ENCODE measurements at places on chromosomes 1 and 21.

DNA sequence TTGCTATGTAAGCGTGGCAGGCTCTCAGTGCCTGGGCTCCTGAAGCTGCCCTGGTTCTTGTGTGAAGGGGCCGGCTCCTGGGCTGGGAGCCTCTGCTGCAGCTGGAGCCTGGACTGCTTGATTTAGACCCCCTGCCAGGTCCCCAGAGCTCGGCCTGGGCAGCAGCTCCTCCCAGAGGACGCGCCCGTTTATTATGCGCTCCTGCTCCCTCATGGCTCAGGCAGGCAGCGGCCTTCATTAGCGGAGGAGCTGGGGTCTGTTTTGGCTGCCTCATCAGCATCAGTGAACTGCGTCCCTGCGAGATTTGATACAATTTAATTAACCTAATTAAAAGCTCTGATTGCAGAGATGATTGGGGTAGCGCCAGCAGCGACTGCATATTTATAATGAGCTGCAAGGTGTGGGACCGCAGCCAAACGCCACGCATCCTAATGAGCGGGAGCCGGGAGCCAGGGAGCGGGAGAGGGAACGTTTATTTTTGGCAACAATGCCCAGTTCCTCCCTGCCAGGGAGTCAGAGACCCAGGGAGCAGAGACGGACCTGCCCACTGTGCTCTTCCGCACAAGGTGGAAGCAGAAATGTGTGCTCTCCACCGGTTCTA lies 16.6 kb downstream of the UTP11 start:
- DNase-seq: peak; percentile 77

DNA sequence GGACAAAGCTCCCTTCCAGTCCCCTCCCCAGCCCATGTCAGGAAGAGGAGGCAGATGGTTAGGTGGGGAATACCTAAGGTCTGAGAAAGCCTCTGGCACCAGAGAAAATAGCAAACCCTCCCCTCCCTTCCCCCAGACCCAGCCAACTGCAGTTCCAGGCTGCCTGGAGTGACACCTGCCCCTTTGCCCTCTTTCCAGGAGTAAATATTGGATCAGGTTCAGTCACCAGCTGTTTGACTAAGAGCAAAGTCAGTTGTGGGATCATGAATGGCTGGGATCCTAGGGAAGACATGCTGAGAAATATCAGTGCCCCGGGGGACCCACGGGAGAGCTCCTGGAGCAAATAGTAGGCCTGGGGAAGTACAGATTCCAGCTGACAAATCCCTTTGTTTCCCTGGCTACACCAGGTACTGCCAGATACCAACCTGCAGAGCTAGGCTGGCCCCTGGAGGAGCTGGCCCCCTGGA lies 12.2 kb upstream of the CDK18 start:
- no peak for DNase-seq

GRCh38 chr1:66350001-66350547 lies 183.9 kb upstream of the SGIP1 start:
- no peak for DNase-seq

- no peak for DNase-seq
Measured at GRCh38 chr1:218565377-218565776, 220.2 kb downstream of the TGFB2 start.

DNA sequence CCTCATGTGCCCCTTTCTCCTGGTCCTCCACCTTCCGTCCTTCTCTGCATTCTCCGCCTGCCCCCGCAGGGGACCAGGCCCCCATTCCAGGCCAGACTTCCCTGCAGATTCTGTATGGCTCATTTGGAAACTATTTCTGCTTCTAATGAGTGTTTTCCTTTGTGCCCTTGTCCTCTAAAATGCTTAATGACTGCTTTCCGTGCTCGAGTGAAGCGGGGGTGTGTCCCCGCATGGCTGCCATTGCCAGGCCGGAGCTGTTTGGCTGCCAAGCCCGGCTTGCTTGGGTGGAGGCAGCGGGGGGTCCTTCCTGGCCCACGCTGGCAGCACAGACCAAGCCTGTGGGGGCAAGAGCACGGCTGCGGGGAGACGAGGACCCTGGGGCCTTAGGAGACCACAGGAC lies 299.3 kb upstream of the VAMP3 start:
- DNase-seq: no peak

DNA sequence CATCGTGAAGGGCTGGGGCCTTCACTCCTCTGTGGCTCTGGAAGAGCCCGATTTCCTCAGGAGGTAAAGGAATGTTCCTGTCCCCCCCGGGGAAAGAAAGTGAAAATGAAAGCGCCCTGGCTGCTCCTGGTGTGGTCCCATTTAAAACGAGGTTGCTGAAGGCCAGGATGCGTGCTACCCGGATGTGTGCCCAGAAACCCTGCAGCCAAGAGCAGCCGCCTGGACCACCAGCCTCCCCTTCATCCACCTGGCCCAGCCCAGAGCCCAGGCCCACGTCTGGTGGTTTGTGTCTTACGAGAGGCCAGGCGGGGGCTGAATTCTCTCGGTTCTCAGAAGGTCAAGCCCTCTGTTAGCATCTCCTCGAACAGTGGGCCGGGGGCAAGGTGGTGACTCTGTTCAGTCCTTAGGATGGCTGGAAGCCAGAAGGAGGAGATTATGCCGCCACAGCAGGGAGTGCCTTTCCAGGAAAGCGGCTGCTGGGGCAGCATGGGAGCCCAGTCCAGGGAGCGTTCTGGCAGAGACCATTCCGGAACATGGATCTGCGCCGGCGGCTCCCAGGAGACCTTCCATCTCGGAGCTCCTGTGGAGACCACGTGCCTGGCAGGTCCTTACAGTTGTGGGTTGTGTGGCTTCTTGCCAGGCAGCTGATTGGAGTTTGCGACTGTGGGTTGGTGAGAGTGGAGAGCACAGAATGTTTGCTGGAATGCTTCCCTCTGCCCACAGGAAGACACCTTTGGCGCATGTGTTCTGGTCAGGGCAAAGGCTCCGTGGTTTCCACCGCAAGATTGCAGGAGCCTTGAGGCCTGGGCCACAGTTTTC lies 1.4 kb downstream of the GUK1 start:
- DNase-seq: no peak

DNA sequence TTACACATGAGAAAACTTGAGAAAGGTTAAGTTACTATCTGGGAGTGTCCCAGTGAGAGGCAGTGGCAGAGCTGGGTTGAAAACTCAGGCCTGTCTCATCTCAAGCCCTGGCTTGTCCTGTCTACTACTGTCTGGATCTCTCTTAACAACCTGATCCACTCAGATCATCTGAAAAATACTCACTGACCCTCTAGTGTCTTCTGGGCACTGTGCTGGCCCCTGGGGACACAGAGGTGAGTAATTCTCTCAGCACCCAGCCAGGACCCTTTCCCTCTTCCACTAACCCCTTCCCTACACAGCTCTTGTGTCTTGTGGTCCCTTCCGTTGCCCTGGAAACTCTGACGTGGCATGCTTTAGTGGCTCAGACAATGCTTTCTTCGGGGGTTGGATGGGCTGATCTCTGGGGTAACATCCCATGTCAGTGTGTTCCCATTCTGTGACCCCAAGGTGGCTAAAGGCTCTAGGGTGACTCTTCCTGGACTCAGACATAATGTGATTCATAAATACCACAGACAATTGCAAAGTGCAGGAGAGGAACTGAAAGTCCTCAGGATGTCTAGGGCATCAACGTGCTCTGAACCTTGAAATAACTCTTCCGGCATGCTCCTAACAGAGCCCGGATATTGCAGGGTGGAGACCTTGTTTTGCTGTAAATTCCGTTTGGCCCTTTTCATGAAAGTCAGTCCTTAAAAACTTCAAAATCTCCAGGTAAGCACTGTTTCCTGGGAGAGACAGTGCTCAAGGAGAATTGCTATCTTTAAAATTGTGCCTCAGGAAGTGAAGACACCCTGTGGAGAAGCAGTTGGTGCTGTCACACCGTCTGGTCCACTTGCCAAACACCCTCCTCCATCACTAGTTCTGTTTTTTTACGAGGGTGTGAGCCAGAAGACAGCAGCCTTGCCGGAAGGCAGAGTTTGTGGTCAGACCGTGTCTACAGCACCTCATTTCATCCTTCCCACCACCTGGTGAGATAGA lies 4.0 kb downstream of the SHISAL2A start:
- DNase-seq: no peak
